Activated CD4-positive, CD25-positive, alpha-beta regulatory T cell (primary cell): ENCODE measurements at places on chromosomes 5 and 9.

GRCh38 chr5:56783261-56783660 lies 32.1 kb upstream of the MAP3K1 start:
- DNase-seq = no peak

- no peak for DNase-seq
Measured at GRCh38 chr9:83651558-83651957, 28.6 kb downstream of the IDNK start.

DNA sequence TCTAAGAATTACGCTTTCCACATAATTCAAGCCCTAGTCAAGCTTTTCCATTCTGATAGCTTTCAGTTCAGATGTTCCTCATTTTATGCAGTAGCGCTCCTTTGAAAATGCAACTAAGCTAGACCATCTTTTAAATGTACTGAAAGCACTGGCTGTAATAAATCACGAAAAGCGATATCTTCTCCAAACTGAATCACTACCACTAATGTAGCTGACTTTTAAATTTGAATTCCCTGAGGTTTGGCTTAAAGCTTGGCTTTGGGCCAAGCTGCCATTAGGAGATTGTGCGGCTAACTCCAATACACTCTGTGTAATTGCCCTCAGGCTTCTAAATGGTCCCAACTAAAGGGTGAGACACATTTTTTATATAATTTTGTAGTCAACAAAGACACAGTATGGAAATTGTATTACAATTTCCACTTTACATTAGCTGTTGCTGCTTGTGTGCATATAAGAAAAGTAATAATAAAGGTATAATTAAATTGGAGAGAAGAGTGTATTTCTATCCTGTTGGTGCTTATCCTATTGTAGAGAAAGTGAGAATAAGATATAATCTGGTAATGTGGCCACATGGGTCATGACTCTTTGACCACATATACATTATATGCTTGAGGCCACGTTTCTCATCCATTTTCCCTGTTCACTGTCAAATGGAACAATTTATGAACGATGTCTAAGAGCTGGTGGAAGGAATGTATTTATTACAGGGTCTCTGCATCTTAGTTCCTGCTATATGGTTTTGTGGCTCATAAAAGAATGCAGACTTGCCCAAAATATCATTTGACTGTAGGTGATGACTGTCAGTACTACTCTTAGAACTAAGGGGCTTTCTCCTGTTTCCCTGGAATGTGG lies 118.7 kb upstream of the TAF11L2 start:
- DNase-seq = no peak

- no peak for DNase-seq
Measured at GRCh38 chr5:131212471-131213021, 41.8 kb downstream of the LYRM7 start.

DNA sequence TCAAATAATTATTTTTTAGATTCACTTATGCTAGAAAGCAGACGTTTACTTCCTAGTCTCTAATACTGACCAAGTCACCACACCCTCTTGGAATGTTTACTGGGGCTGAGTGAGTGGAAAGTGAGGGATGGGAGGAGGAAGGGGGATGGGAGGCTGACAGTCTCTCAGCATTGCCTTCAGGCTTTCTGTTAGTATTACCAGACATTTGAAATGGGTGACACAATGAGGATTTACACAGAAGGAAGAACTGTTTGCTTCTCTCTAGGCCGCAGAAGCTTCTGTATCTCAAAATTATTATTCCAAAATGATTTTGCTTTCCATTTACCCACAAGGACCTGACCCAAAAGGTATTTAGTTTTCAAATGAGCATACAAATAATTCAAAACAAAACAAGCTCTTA lies 232.8 kb upstream of the ZNF608 start:
- DNase-seq = no peak

GRCh38 chr9:81621118-81621517 lies 68.2 kb downstream of the TLE1 start:
- no peak for DNase-seq

DNA sequence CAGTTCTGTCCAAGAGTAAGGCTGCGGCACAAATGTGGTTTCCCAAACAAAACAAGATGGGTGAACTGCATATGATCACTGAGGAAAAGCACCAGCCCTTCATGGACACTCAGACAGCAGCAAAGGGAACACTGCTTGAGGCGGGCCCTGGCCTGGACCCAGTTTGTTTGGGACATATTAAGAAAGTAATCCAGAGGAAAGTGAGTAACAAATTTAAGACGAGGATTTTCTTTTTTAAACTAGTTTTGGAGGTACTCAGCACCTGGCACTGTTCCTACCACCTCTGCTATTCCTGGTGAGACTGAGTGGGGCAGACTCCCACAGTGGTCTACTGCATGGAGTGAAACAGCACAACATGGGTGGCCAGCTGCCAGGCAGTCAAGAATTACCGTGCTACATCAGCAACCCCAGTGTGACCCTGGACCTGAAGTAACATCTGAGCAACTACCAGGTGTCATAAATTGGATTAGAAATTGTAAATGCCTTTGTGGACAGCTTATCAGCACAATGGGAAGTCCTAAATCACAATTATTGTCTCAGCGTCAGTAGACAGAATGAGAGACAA lies 28.5 kb downstream of the P4HA2 start:
- DNase-seq = no peak

DNA sequence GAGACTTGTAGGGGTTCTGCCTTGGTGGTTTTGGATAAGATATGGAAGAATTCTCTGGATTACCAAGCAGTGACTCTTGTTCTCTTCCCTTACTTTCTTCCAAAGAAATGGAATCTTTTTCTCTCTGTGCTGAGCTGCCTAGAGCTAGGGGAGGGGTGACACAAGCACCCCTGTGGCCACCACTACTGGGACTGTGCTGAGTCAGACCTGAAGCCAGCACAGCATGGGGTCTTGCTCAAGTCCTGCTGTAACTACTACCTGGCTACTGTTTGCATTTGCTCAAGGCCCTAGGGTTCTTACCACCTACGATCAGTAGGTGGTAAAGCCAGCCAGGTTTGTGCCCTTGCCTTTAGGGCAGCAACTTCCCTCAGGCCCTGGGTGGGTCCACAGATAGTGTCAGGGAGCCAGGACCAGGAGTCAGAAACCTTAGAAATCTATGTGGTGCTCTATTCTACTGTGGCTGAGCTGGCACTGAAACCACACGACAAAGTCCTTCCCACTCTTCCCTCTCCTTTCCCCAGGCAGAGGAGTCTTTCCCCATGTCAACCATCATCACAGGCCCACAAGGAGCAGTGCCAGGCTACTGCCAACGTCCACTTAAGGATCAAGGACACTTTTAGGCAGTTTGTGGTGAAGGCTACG lies 53.8 kb downstream of the SREK1 start:
- DNase-seq = no peak

- no peak for DNase-seq
Measured at GRCh38 chr9:123695386-123695785, 234.5 kb downstream of the DENND1A start.

- DNase-seq = peak; percentile 11
Measured at GRCh38 chr9:20941174-20941690, 90.2 kb downstream of the HACD4 start.

DNA sequence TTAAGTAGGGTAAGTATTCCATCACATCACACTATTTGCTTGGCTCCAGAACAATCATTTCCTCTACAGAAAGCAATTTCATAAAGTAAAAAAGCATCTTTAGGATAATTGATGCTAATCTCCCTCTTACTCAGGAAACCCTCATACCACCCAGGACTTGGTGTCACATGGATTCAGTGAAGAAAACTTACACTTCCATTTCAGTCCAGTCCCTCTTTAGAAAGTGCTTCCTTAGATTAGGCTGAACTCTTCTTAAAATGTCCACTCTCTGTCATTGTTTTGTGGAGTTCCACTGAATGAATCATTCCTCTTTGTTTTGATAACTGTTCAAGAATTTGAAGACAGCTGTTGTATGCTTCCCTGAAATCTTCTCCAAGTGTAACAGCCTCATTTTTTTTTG lies 144.0 kb upstream of the ZNF462 start:
- DNase-seq = no peak

DNA sequence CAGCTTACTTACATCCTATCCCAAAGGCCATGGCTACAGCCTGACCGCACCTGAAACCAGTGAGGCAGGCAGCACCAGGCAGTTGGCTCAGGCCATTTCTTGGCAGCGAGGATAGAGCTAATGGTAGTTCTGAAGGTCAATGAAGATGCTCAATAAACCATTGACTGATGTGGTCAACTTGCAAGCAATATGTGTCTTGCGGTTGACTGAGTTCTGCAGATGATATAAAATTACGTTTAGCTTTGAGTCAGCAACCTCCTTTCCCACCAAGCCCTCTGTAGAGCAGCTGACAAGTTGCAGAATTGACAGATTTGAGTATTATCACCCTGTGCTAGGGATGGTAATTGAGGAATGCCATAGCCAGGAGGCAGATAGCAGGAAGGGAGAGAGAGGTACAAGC lies 189.0 kb upstream of the PUM3 start:
- DNase-seq = no peak

- no peak for DNase-seq
Measured at GRCh38 chr5:34900652-34901051, 14.7 kb downstream of the RAD1 start.

DNA sequence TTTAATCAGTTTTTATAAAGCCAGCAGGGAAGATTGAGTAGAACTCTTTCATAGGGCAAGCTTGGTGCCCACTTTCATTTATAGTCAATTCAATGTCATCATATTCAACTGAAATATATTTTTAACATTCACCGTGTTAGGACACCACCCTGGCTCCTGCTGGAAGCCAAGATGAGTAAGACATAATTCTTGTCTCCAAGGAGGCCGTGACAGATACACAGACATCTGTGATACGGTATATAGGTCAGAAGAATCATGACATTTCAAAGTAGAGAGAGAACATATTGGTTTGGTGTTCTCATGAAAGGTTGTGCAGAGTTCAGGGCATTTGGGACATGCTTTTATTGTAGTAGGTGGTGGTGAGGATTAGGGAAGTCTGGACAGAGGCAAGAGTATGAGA lies 120.1 kb downstream of the CMYA5 start:
- DNase-seq = no peak

DNA sequence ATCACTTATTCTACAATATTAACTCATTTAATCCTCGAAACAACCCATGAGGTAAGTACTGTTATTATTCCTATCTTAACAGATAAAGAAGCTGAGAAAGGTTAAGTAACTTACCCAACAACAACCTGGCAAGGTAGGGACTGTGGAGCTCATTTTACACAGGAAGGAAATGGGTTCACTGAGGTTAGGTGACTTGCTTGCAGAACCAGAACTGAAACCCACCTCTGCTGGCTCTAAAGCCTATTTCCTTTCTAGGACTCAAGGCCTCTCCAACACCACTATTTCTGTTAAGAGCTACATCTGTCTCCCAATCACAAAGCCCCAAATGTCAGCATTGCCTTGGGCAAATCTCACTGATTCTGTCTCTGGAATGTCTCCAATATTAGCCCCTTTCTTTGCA lies 38.9 kb upstream of the IFNK start:
- no peak for DNase-seq

DNA sequence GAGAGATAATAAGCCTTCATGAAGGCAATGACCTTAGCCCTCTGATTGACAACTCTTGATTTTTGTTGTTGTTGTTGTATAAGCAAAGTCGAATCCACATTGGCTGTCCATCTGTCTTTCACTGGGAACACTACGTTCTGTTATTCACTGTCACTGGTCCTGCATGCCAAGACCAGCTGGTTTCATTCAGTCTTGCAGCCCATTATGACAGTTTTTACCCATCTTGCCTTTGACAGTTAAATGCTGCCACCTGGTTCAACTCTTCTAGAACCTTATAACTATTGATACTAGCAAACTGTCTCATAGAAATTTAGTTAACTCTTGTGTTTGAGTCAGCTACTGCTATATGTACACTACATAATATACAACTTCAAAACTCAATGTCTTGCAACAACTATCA lies 382.3 kb upstream of the CDH10 start:
- no peak for DNase-seq

- DNase-seq = no peak
Measured at GRCh38 chr9:85871008-85871407, 69.9 kb upstream of the NAA35 start.

- no peak for DNase-seq
Measured at GRCh38 chr9:27198190-27198589, 89.2 kb downstream of the TEK start.

DNA sequence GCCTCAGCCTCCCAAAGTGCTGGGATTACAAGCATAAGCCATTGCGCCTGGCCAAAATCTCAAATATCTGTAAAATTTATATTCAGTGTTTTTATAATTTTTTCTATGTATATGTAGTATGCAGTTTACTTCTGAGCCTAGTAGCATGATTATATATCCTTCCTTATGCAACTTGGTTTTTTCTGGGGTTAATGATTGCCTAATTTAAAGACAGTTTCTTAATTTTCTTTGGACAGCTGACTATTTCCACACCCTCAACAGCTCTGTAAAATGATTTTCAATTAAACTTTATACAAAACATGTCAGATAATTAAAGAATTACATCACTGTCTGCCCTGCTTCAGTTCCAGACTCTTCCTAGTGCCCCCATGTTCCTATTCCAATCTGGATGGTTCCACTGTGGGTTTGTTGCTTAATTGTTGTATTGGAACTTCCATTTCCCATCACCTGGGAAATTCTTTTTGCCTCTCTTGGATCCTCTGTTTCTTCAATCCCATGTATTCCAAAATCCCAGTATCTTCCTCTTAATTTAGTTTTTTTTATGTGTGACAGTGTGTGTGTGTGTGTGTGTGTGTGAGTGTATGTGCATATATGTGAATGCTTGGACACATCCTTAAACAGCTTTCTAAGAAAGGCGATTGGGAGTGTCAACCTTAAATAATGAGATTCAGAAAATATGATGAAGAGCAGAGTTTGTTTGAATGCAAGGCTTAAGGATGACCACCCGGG lies 53.2 kb downstream of the C5orf22 start:
- no peak for DNase-seq

DNA sequence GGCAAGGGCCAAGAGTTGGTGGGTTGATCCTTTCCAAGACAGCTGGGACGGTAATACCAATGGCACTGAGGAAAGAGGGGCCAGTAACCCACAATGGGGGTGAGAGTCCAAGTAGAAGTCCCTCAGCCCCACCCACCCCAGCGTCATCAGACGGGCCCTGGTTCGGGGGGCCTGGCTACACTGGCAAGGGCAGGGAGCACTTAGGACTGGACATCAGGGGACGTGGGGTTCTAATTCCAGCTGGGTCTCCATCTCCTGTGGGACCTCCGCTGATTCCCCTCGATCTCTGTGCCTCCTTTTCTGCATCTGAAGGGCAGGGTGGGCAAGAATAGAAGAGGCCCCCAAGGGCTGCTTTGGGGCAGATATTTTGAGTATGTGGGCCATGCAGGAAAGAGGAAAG lies 53.5 kb upstream of the FCN1 start:
- DNase-seq = no peak

- no peak for DNase-seq
Measured at GRCh38 chr9:94741866-94742265, 15.4 kb downstream of the AOPEP start.
